ENCODE measurements at places on chromosomes 5 and 9. TPM values are rescaled to one million over a fixed set of nuclear protein-coding genes. Genes with fewer than 3 reads are reported as not detected.

Gene DIPK1B
- 0.32 TPM for total RNA-seq

- no peak for DNase-seq
These were observed 50.6 kb upstream of the UBTD2 start for GRCh38 chr5:172334196-172334595.

GRCh38 chr9:99466104-99466503 is 244.0 kb downstream of the SEC61B start:
- no peak for DNase-seq

- DNase-seq, result no peak
These were observed 125.0 kb upstream of the SLC12A2 start for GRCh38 chr5:127958421-127959011.

GRCh38 chr9:107170801-107171200 is 112.3 kb upstream of the RAD23B start:
- DNase-seq, result no peak

DNA sequence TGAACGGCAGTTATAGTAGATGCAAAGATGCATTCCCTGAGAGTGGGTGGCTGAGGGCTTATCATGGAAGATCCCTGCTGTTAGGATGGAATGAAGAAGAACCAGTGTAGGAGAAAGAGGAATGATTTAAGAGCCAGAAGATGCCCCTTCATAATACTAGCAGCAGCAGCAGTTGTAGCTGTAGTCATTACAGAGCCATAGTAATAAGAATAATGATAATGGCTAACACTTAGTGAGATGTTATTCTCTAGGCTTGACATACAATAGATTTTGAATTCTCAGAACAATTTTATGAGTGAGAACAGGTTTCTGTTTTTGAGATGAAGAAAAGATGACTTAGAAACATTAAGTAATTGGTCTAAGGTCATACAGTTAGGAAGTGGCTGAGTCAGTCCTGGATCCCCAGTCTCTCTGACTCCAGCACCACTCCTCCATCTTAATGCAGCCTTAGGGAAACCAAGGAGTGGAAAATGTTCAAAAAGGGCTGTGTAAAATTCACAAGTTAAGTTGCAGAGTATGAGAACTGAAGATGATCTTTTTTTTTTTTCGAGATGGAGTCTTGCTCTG is 459.4 kb upstream of the SGCD start:
- DNase-seq, result no peak

All from GM12878 (cell line).